Cardiac ventricle fibroblast (primary cell): ENCODE measurements at places on chromosomes 16 and 17. TPM values are rescaled to one million over a fixed set of nuclear protein-coding genes. Genes with fewer than 3 reads are reported as not detected.

The HCRT gene
- total RNA-seq = not detected in 2 replicates

The CACNG1 gene
- total RNA-seq = not detected in 2 replicates

The B4GALNT2 gene
- total RNA-seq = not detected in 2 replicates

The LRRC37A2 gene
- 1.1 and 2.5 TPM in 2 replicates for total RNA-seq

The CCL22 gene
- not detected in 2 replicates for total RNA-seq

The ARHGDIG gene
- 0.78 TPM in 1 of 2 replicates, not detected in the other for total RNA-seq

The NPIPB4 gene
- total RNA-seq = 4.9 and 8.6 TPM in 2 replicates

The SCGB1C2 gene
- total RNA-seq = not detected in 2 replicates

The FAM117A gene
- total RNA-seq = 5.5 and 7.0 TPM in 2 replicates

The GPR142 gene
- not detected in 2 replicates for total RNA-seq

The NGFR gene
- 9.6 and 9.8 TPM in 2 replicates for total RNA-seq

The KCNH6 gene
- not detected in 2 replicates for total RNA-seq

The ZSCAN10 gene
- total RNA-seq = not detected in 2 replicates

The RIPOR1 gene
- total RNA-seq = 34.4 and 46.2 TPM in 2 replicates

The NOTUM gene
- 0.68 TPM in 1 of 2 replicates, not detected in the other for total RNA-seq

The TBC1D28 gene
- not detected in 2 replicates for total RNA-seq

The CNGB1 gene
- not detected in 2 replicates for total RNA-seq

The SLC52A1 gene
- not detected in 2 replicates for total RNA-seq

The TNFSF13 gene
- 3.2 and 8.0 TPM in 2 replicates for total RNA-seq

The ATXN1L gene
- total RNA-seq = 12.2 TPM in 2 replicates

The TP53TG3C gene
- not detected in 2 replicates for total RNA-seq

The ZDHHC1 gene
- total RNA-seq = 8.8 and 11.4 TPM in 2 replicates

The HIGD1B gene
- not detected in 2 replicates for total RNA-seq

The SCNN1B gene
- total RNA-seq = 0.05 TPM in 1 of 2 replicates, not detected in the other

The TVP23A gene
- total RNA-seq = 1.2 TPM in 1 of 2 replicates, not detected in the other

The SPATA22 gene
- total RNA-seq = 0.56 TPM in 1 of 2 replicates, not detected in the other

The GDPD3 gene
- total RNA-seq = 0.64 and 1.00 TPM in 2 replicates

The SHCBP1 gene
- total RNA-seq = 3.0 and 3.4 TPM in 2 replicates

The ABCA6 gene
- total RNA-seq = 98.0 and 110 TPM in 2 replicates

The KRT24 gene
- total RNA-seq = not detected in 2 replicates

The FOXJ1 gene
- not detected in 2 replicates for total RNA-seq

The TUBG2 gene
- total RNA-seq = 7.3 and 9.0 TPM in 2 replicates

The SOST gene
- not detected in 2 replicates for total RNA-seq

The PIRT gene
- total RNA-seq = not detected in 2 replicates

The NT5C gene
- 43.7 and 60.3 TPM in 2 replicates for total RNA-seq

The CMTR2 gene
- 11.9 and 12.0 TPM in 2 replicates for total RNA-seq

The GAS2L2 gene
- total RNA-seq = 0.44 TPM in 1 of 2 replicates, not detected in the other

The CDH13 gene
- total RNA-seq = 71.3 and 75.6 TPM in 2 replicates

The KREMEN2 gene
- total RNA-seq = not detected in 2 replicates

The AOC3 gene
- 3.3 and 6.3 TPM in 2 replicates for total RNA-seq

The ZNF200 gene
- 5.2 and 8.3 TPM in 2 replicates for total RNA-seq

The CA5A gene
- not detected in 2 replicates for total RNA-seq

The RAPGEFL1 gene
- 1.3 and 2.5 TPM in 2 replicates for total RNA-seq

The RND2 gene
- total RNA-seq = 0.19 and 0.20 TPM in 2 replicates

The HES7 gene
- not detected in 2 replicates for total RNA-seq

The KRTAP4-6 gene
- not detected in 2 replicates for total RNA-seq

The PMP22 gene
- total RNA-seq = 134 and 139 TPM in 2 replicates

The PRRT2 gene
- total RNA-seq = 0.78 and 1.2 TPM in 2 replicates

The PRDM7 gene
- total RNA-seq = not detected in 2 replicates

The KRTAP3-1 gene
- not detected in 2 replicates for total RNA-seq

The SLC16A6 gene
- total RNA-seq = 0.06 and 0.34 TPM in 2 replicates

The TP53TG3F gene
- total RNA-seq = not detected in 2 replicates

The ABCA3 gene
- 0.68 and 1.1 TPM in 2 replicates for total RNA-seq

The GPRC5B gene
- total RNA-seq = 6.6 TPM in 2 replicates

The RAD51D gene
- 5.8 and 7.8 TPM in 2 replicates for total RNA-seq

The CLN3 gene
- 14.1 and 19.2 TPM in 2 replicates for total RNA-seq

The PNPO gene
- 23.5 and 25.4 TPM in 2 replicates for total RNA-seq

The HEATR9 gene
- not detected in 2 replicates for total RNA-seq
